H9 (cell line): ENCODE measurements at places on chromosomes 5 and 9. TPM values are rescaled to one million over a fixed set of nuclear protein-coding genes. Genes with fewer than 3 reads are reported as not detected.

ZNF79 gene
- total RNA-seq = 11.5 TPM in 2 replicates

ZNG1A gene
- 31.1 and 31.9 TPM in 2 replicates for total RNA-seq

SLC6A3 gene
- 0.50 and 0.61 TPM in 2 replicates for total RNA-seq

C9 gene
- not detected in 2 replicates for total RNA-seq

SHISAL2B gene
- 5.0 and 5.4 TPM in 2 replicates for total RNA-seq

ROPN1L gene
- 0.37 TPM in 1 of 2 replicates, not detected in the other for total RNA-seq

TYRP1 gene
- total RNA-seq = 0.18 TPM in 1 of 2 replicates, not detected in the other

GRCh38 chr9:128020692-128021091, 39.9 kb upstream of the EEIG1 start:
- DNase-seq = peak; percentile 52

DNA sequence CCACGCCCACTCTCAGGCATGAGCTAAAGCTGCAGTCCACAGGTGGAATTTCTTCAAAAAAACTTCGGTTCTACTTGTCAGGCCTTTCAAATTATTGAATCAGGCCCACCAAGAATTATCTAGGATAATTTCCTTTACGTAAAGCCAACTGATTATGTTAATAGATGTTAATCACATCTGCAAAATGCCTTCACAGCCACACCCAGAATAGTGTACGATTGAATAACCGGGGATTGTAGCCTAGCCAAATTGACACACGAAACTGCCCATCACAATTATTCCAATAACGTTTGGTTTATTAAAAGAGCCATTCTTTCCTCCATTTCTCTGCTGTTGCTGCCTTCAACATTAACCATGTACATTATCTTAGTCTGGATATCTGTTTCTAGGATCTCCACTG, 148.7 kb downstream of the NR3C1 start:
- DNase-seq = no peak

GRCh38 chr9:136090056-136090735, 4.9 kb downstream of the NACC2 start:
- no peak for DNase-seq

DNA sequence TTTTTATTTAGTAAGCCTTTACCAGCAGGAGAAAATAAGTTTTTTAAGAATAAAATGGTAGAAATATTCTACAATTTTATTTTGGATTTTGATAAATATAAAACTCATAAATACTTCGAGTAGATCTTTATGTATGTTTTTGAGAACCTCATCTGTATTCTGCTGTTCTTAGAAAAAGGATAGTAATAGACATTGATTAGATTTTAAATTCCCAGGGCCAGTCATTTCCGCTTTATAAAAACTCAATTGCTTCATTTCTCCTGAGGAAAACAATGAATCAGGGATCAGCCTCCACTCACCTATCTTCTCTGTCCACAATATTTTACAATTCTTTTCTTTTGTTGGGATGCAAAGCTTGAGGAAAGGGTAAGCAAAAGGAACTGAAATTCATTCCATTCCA, 1983.5 kb upstream of the C9orf72 start:
- DNase-seq = no peak

GRCh38 chr9:129323999-129324553, 146.0 kb upstream of the IER5L start:
- DNase-seq = no peak

DNA sequence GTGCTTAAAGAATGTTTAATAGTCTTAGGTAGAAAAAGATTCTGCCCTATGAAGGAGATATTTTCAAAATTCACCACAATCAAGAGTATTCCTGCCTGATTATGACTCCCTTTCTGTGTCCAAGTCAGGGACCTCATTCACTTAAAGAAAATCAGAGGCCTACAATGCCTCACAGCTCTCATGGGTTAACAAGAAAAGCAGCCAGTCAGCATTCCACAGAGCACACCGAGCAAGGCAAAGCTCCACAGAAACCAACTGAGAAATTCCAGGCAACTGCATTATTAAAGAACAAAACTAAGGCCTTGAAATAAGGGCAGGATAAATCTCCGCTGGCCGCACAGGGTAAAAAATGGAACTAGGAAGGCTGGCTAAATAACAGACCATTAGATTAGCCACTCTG, 161.1 kb downstream of the TARS1 start:
- DNase-seq = no peak

- no peak for DNase-seq
Measured at GRCh38 chr9:112364761-112365160, 15.1 kb upstream of the HSDL2 start.

- no peak for DNase-seq
Measured at GRCh38 chr9:80242022-80242421, 670.3 kb downstream of the TLE4 start.

GRCh38 chr5:145056800-145057199, 778.3 kb downstream of the PRELID2 start:
- no peak for DNase-seq

GRCh38 chr5:127343866-127344265, 53.3 kb downstream of the MEGF10 start:
- no peak for DNase-seq

DNA sequence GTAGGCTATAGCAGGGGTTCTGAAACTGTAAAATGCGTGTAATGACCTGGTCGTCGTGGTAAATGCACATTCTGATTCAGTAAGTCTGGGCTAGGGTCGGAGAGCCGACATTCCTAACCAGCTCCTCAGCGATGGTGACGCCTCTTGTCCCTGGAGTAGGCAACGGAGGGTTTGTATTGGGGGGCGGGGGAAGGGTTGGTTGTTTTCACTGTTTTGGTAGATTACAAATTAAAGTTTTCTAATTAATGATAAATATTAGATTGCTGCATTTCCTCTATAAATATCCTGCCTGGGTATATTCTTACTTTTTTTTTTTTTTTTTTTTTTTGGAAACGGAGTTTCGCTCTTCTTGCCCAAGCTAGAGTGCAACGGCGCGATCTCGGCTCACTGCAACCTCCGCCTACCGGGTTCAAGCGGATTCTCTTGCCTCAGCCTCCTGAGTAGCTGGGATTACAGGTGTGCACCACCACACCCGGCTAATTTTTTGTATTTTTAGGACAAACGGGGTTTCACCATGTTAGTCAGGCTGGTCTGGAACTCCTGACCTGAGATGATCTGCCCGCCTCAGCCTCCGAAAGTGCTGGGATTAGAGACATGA, 566 bp upstream of the ALDH7A1 start:
- no peak for DNase-seq

DNA sequence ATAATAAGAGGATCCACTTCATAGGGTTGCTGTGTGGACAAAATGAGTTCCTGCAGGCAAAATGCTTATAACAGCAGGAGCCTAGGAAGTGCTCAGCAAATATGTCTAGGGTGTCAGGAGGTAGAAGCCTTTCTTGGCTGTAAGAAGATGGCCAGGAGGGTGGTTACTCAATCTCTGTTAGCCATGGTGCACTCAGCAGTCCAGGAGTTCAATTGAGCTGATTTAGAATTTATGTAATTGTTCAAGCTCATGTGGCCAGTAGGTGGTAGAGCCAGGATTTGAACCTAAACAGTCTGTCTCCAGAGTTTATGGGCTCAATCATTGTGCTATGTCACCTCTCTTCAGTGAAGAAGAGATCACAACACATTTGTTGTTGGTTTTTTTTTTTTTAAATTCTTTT, 381.2 kb downstream of the KIF4B start:
- DNase-seq = no peak
